ENCODE measurements at places on chromosomes 12 and 14.

- no peak for DNase-seq
Measured at GRCh38 chr14:64947710-64948611, 5.4 kb upstream of the GPX2 start.

GRCh38 chr14:33737446-33737845 lies 213.4 kb downstream of the EGLN3 start:
- peak; percentile 95 for DNase-seq

- peak; percentile 66 for DNase-seq
Measured at GRCh38 chr14:20327005-20327869, 5.8 kb downstream of the CCNB1IP1 start.

- DNase-seq, result no peak
Measured at GRCh38 chr14:63908667-63909264, 56.0 kb downstream of the SYNE2 start.

DNA sequence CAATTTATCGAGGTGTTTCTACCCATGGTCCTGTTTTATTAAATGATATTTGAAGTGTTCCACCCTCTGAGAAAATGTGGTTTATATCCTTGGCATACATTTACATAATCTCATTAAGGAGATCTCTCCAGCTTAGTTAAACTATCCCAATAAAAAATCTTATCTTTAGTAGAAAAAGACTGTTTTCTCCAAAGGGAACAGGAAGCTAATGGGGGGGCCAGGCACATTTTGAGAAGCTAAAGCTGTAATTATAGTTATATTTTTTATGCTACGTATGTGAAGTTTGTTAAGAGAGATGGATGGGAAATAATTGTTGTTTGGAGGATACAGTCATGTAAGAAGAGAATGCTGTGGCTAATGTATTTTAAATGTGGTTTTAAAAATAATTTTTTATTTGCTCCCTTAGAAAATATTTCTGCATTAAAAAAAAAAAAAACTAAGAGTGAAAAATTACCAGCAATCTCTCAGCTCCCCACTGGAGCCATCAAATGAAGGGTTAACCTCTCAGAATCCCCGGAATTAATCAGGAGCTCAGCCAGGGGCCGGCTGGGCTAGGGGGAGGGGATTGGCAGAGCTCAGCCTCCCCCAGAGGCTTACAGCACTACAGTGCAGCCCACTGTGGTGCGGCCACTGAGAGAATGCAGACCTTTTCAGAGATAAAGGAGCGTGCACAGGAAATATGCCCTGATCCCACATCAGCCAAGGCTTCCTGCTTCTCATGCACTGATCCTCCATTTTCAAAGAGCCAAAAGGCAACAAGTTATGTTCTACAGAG lies 185.8 kb downstream of the EGLN3 start:
- DNase-seq, result peak; percentile 58

- DNase-seq, result no peak
Measured at GRCh38 chr12:119710374-119710964, 42.5 kb downstream of the PRKAB1 start.

GRCh38 chr14:35534873-35535482 lies 1.0 kb downstream of the INSM2 start:
- DNase-seq, result peak; percentile 57

- peak; percentile 90 for DNase-seq
Measured at GRCh38 chr12:87157791-87158190, 871.4 kb downstream of the C12orf50 start.

GRCh38 chr12:123036466-123037285 lies 56.2 kb downstream of the ARL6IP4 start:
- no peak for DNase-seq

DNA sequence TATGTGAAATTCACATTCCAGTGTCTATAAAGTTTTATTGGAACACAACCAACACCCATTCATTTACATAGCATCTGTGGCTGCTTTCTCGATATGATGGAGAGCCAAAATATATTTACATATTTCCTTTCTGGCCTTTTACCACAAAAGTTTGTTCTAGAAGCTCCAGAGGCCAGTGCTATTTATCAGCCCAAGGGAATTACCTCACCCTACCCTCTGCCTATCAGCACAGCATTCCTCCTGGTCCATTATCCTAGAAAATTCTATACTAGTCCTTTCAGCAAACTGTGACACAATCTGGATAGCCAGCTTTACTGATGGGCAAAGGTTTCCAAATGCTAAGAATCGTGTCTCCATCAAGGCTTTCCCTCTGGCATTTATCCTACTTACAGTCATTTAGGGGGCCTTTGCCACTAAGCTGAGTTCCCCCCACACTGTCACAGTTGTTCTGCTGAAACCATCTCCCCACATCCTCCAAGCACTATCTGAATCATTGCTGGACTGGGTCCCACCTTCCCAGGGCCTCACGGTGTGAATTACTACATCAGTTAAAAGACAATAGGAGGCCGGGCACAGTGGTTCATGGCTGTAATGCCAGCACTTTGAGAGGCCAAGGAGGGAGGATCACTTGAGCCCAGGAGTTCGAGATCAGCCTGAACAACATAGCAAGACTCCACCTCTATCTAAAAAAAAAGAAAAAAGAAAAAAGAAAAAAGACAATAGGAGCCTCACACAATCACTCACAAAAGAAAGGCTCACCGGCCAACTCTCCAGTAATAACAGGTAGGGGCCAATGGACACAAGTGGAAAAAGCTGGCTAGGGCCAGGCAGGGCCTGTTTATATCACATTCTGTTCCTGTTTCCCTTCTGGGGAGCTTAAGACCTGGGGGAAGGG lies 12.1 kb downstream of the SYNE3 start:
- peak; percentile 64 for DNase-seq

DNA sequence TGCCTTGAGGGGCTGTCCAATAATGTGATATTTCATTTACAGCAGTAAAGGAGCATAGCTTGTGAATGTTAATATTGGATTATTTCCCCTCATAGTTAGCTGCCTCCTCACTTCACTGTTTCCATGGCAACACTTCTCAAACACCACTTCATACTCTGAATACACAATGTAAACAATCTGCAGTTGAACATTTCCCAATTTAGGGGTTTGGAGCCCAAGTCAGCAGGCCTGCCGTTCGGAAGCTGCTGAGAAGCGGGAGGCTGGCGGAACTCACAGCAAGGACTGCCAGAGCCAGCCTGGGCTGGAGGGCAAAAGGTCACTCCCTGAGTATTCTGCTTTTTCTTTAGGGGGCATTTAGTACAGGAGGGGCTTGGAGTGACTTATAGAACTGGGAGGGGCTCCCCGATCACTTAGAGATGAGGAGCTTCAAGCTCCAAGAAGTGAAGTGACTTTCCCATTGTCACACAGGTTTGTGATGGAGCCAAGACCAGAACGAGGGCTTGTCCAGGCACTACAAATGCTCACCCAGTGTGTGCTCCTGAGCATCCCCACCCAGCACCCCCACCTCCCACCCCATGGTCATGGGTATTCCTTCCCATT lies 12.1 kb upstream of the SLC24A4 start:
- no peak for DNase-seq

DNA sequence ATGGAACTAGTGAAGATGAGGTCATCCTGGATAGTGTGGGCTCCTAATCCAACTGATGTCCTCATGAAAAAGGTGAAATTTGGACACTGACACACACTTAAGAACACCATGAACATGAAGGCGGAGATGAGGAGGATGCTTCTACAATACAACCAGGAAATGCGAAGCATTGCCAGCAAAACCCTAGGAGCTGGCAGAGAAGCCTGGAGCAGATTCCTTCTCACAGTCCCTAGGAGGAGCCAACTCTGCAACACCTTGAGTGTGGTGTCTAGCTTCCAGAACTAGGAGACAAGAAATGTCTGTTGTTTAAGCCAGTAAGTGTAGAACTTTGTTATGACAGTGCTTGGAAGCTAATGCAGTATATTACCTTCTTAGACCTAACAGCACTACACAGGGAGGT lies 191.9 kb upstream of the PWP1 start:
- no peak for DNase-seq

DNA sequence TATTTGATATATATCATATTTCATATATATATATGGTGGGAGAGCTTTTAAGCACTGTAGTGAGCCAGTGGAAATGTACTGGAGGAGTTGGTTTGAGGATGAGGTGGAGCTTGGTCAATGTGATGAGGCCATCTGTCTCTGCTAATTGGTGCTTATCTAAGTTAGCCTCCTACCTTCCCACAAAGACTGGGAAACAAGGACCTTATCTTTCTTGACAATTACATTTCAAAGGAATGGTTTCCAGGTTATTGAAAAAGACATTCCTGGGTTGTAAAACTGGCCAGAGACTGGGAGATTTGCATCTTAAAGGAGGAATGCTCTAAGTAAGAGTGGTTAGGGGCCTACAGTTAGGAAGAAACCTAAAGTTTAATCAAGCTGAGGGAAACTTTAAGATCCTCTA lies 212.8 kb upstream of the SYT1 start:
- DNase-seq, result no peak

- no peak for DNase-seq
Measured at GRCh38 chr12:25802143-25802542, 156.3 kb upstream of the RASSF8 start.

- no peak for DNase-seq
Measured at GRCh38 chr12:46462641-46463355, 90.2 kb upstream of the SLC38A2 start.

DNA sequence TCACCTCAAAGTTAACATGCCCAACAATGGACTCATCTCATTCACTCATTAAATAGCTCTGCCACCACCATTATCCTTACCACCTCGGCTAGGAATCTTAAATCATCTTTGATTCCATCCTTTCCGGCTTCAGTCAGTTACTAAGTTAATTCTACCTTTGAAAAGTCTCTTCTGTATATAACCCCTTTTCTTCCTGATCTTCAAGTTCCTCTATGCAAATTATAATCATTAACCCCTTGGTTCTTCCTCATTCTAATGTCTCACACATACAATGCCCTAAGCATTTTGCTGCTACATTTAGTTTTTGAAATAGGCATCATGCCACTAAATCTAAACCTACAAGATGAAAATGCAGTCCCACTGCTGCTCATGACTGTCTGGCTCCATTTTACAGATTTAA lies 51.6 kb downstream of the ATP2B1 start:
- DNase-seq, result no peak

GRCh38 chr14:81070511-81070910 lies 115.1 kb downstream of the TSHR start:
- no peak for DNase-seq

GRCh38 chr12:14828892-14829291 lies 14.4 kb downstream of the ART4 start:
- no peak for DNase-seq

GRCh38 chr14:43855556-43855955 lies 651.5 kb downstream of the FSCB start:
- DNase-seq, result no peak

GRCh38 chr14:86513564-86513963 lies 983.6 kb downstream of the FLRT2 start:
- no peak for DNase-seq

DNA sequence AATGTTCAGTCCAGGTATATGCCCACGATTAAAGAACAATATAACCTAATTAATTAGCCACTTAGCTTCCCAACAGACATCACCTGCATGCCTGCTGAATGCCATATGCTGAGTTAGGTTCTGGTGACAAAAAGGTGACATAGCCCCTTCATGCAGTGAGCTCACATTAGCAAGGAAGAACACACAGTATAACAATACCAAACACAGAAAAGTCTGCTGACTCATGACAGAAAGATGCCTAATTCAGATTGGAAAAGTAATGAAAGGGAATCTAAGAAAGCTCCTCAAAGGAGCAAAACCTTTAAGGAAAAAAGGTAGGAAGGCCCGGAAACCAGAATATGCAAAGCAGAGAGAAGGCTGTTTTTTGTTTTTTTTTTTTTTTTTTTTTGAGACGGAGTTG lies 59.0 kb downstream of the FERMT2 start:
- DNase-seq, result no peak

GRCh38 chr12:105841840-105842239 lies 296.9 kb downstream of the NUAK1 start:
- no peak for DNase-seq

- peak; percentile 83 for DNase-seq
Measured at GRCh38 chr12:63822352-63822751, 22.1 kb upstream of the SRGAP1 start.

- DNase-seq, result no peak
Measured at GRCh38 chr12:67871231-67871630, 118.0 kb upstream of the IFNG-AS1 start.

- no peak for DNase-seq
Measured at GRCh38 chr14:99803803-99804202, 10.6 kb downstream of the EML1 start.

DNA sequence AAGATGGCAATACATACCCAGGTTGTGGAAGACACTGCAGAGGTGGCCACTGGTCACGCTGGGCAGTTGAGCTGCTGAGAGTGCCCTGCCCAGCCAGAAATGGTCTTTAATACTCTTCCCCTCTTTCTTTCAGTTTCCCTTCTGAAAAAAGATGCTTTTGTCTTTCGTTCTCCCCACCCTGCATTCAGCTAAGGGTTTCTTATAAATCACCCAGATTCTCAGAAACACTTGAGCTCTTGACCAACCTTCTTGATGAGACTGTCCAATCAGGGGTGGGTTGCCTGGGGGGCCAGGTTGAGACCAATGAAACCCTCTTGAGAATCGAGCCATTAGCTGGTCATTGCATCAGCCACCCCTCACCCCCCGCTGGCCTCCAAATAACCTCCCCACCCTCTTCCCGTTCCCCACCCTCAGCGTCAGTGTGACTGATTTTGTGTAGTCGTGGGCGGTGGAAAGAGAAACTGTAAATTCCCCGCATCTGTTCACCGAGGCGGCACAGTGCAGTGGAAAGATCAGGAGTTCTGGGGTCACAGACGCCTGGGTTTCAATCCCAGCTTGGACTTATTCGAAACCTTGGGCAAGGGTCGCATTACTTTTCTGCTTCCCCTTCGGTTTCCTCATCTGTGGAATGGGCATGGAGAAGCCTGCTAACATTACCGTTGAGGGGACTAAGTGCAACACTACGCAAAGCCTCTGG lies 52.3 kb downstream of the SLC25A47 start:
- DNase-seq, result peak; percentile 97

DNA sequence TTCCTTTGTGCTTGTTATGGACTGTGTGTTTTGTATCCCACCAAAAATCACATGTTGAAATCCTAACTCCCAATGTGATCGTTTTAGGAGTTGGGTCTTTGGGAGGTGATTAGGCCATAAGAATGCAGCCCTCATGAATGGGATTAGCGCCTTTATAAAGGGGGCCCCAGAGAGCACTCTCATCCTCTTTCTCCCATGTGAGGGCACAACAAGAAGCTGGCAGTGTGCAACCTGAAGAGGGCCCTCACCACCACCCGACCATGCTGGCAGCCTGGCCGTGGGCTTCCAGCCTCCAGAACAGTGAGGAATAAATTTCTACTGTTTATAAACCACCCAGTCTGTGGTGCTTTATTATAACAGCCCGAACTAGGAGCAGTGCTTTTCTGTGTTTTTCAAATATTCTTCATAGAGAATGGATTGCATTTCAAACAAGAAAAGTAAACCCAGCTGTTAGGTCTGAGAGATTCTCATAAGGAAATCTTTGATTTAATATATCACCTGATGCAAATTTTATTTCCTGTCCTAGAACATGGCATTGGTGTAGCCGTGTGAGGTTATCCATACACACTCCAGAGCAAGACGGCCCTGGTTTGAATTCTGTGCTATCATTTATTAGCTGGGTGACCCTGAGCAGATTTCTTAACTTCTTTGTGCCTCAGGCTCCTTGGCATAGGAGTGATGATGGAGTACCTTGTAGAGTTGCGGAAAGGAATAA lies 27.8 kb downstream of the HSPB8 start:
- DNase-seq, result no peak
